ENCODE measurements at places on chromosomes 7 and 10. TPM values are rescaled to one million over a fixed set of nuclear protein-coding genes. Genes with fewer than 3 reads are reported as not detected.

The CAMK2B gene
- total RNA-seq = 0.49 TPM

The PLCE1 gene
- total RNA-seq = 8.8 TPM

The BEND7 gene
- 8.7 TPM for total RNA-seq

The GRIFIN gene
- not detected for total RNA-seq
